Spleen (tissue), 13 donors: ENCODE measurements at places on chromosomes 13 and 19. TPM values are rescaled to one million over a fixed set of nuclear protein-coding genes. Genes with fewer than 3 reads are reported as not detected.

The VASP gene
- 188 TPM for total RNA-seq

- DNase-seq: no peak
- no peak overlapping the region for H3K27ac ChIP-seq
- H3K4me3 ChIP-seq: no peak overlapping the region
- no peaks in the 10 kb centered on the region for H3K36me3 ChIP-seq
Observed at GRCh38 chr13:79727086-79727485, 246.1 kb downstream of the NDFIP2 start.

The SLAIN1 gene
- 16.1 TPM for total RNA-seq

DNA sequence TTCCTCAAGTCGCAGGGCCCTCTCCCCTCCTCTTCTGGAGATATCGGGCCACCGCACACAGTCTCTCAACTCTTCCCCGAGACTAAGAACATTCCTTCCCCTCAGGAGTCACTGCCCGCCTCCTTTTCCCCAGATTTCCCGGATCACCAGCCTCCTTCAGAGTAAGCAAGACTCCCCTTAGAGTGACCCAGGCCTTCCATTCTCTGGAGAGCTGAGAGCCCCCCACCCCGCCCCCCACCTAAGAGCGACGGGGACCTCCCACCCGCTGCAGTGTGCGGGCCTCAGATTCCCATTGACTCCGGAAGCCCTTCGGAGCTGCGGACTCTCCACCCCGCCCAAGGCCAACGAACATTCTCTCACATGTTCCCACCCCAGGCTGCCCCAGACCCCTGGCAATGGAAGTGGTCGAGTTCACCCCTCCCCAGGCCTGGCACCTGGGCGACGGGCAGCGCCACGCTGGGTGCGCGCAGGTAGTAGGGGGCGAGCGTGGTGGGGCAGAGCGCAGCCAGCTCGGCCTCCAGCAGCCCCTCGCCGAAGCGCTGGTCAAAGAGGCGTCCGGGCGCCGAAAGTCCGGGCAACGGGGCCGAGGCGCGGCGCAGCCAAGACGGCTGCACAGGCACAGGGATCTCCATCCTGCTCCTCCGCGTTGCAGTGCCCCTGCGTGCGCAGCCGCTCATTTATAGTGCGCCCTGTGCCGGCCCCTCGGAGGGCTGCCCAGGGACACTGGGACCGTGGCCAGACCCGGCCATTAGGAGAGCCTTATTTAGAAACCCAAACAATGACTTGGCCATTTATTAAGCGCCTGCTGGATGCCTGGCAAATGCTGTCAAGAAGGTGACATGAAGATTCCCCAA is at the start of gene HSPB6:
TSS of gene HSPB6 (minus strand) at position 653 of the 854 bp plus-strand sequence. CDS start at position 632, 21 bp downstream.
- DNase-seq: peak; percentile 84
- H3K36me3 ChIP-seq: no peaks in the 10 kb centered on the region
- peak within 1 kb of the TSS; percentile 96 for H3K4me3 ChIP-seq
- H3K27ac ChIP-seq: peak within 1 kb of the TSS; percentile 98
- peaks cover 52% of the 10 kb centered on the region for H3K4me1 ChIP-seq

DNA sequence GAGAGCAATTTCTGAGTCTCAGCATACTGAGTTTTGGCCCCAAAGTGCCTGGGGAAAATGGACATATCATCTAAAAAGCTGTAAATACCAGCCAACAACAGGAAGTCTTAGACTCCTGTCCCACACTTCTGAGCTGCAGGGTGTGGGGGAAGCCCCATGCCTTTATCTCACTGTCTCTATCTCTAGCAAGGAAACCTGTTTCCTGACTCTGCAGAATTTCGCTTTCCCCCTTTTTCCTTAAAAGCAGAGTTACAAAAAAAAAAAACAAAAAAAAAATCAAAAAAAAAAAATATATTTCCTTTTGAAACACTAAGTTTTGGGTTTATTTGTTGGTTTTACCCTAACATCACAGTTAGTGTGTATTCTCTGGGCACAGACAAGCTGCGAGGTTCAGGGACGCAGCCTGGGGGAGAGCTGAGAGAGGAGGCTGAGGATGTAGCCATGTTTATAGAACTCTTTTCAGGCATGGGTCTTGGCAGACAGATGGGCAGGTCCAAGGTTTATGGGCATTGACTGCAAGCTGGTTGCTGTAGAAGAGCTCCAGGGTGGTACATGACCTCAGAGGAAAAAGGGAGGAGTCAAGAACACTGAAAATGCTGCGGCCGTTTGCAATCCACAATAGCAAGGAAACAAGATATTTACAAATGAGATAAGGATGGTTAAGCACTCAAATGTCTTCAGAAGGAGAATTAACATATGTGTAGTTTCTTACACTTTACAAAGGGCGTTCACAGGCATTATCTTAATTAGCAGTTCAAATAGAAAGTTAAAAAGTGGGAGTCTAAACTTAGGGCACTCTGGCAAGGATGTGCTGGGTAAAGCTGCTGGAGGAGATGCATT is 4.9 kb downstream of the MBNL2 start:
- no peaks in the 10 kb centered on the region for H3K36me3 ChIP-seq
- H3K27ac ChIP-seq: no peak overlapping the region
- no peak overlapping the region for H3K4me3 ChIP-seq
- no peak for DNase-seq
- H3K4me1 ChIP-seq: peaks cover 26% of the 10 kb centered on the region

The FARP1 gene
- total RNA-seq: 34.6 TPM

- H3K27ac ChIP-seq: no peak overlapping the region
- no peaks in the 10 kb centered on the region for H3K4me1 ChIP-seq
- no peaks in the 10 kb centered on the region for H3K27me3 ChIP-seq
- H3K4me3 ChIP-seq: no peak overlapping the region
- no peaks in the 10 kb centered on the region for H3K36me3 ChIP-seq
- no peak for DNase-seq
Observed at GRCh38 chr13:67769063-67769986, 539.2 kb upstream of the PCDH9 start.

DNA sequence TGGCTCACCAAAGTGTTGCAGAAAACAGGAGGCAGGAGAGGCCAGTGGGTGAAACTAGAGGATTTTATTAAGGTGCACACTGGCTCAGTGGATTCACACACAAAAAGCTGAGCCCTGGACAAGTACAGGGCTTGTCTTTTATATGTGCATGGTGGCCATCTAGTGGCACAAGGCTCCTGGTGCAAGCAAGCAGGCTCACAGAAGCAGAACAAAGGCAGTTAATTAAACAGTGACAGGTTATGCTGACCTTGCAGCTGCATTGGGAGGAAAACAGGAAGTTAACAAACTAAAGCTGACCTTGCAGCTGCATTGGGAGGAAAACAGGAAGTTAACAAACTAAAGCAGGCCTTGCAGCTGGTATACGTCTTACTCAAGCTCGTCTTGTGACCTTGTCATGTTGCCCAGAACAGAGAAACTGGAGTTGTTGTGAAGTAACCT is 65.3 kb upstream of the ZNF681 start:
- H3K36me3 ChIP-seq: no peaks in the 10 kb centered on the region
- no peak overlapping the region for H3K27ac ChIP-seq
- no peak for DNase-seq

DNA sequence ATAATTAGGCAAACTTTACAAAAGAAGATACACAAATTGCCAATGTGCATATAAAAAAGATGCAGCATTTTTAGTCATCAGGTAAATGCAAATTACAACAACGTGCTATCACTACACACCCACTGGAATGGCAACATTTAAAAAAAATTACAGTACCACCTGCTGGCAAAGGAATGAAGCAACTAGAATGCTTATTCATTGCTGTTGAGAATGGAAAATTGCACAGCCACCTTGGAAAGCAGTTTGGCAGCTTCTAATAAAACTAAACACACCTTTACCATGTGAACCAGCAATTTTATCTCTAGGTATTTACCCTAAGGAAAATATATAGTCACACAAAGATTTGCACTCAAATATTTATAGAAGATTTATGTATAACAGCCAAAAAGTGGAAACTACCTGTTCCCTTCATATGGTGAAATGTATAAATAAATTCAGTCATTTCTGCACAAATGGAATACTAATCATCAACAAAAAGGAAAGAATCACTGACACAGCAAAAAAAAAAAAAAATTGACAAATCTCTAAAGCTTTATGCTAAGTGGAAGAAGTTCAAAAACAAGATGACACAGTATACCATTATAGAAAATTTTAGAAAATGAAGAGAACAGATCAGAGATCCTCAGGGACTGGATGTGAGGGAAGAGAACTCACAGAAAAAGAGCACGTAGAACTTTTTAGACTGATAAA is 30.3 kb downstream of the OXGR1 start:
- H3K27me3 ChIP-seq: no peaks in the 10 kb centered on the region
- H3K36me3 ChIP-seq: no peaks in the 10 kb centered on the region
- H3K4me1 ChIP-seq: no peaks in the 10 kb centered on the region
- no peak overlapping the region for H3K27ac ChIP-seq
- DNase-seq: no peak
- H3K4me3 ChIP-seq: no peak overlapping the region

GRCh38 chr19:7109678-7110289 is 40.3 kb downstream of the ZNF557 start:
- no peaks in the 10 kb centered on the region for H3K27me3 ChIP-seq
- H3K27ac ChIP-seq: no peak overlapping the region
- no peak for DNase-seq

The RGCC gene
- total RNA-seq: 30.2 TPM

DNA sequence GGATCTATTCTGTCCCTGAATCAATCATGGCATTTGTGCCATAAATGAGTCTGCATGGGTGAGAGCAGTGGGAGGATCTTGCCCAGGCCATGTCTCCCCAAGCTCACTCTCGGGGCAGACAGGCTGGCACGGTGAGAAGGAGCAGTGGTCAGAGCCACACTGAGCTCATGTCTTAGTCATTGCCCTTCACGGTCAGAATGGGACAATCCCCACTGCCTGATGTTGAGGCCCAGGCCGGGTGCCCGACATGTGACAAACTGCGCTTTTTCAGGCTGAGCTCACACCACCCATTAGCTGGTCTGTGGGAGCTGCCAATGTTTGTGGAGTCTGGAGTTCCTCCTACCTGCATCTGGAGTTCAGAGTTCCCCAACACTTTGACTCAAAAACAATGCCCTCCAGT is 481.9 kb downstream of the COG6 start:
- no peaks in the 10 kb centered on the region for H3K27me3 ChIP-seq
- H3K4me1 ChIP-seq: no peaks in the 10 kb centered on the region
- H3K4me3 ChIP-seq: no peak overlapping the region

- DNase-seq: peak; percentile 82
- peak overlapping the region; percentile 78 for H3K27ac ChIP-seq
- peaks cover 25% of the 10 kb centered on the region for H3K4me1 ChIP-seq
- peak overlapping the region; percentile 44 for H3K4me3 ChIP-seq
- no peaks in the 10 kb centered on the region for H3K36me3 ChIP-seq
- H3K27me3 ChIP-seq: peaks cover 53% of the 10 kb centered on the region
Observed at GRCh38 chr13:20127562-20128458, 33.0 kb downstream of the GJA3 start.

DNA sequence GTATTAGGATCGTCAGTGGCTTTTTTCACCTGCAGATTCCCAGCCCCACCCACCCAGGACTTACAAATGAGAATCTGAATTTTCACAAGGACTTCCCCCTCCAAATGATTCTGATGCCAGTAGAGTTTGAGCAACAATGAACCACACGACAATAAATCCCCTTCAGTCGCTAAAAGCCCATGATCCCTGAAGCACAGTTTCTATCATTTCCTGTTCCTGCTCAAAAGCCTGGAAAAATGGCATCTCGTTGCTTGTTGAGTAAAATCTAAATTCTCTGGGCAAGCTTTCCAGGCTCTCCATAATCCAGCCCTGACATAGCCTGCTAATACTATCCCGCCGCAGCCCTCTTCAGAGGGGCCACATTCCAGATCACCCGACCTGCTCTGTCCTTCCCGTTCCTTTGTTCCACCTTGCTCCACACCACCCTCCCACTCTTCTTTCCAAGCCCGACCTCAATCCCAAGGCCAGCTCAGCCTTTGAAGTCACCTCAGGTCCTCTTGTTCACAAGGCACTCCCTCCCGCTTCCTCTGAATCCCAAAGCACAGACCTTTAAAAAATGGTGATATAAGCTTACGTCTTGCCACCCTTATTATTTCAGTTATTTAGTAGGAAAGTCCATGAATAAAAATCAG is 67.9 kb downstream of the NUFIP1 start:
- peaks cover 25% of the 10 kb centered on the region for H3K4me1 ChIP-seq
- H3K36me3 ChIP-seq: no peaks in the 10 kb centered on the region
- H3K27me3 ChIP-seq: no peaks in the 10 kb centered on the region
- no peak overlapping the region for H3K4me3 ChIP-seq
- H3K27ac ChIP-seq: peak overlapping the region; percentile 61

DNA sequence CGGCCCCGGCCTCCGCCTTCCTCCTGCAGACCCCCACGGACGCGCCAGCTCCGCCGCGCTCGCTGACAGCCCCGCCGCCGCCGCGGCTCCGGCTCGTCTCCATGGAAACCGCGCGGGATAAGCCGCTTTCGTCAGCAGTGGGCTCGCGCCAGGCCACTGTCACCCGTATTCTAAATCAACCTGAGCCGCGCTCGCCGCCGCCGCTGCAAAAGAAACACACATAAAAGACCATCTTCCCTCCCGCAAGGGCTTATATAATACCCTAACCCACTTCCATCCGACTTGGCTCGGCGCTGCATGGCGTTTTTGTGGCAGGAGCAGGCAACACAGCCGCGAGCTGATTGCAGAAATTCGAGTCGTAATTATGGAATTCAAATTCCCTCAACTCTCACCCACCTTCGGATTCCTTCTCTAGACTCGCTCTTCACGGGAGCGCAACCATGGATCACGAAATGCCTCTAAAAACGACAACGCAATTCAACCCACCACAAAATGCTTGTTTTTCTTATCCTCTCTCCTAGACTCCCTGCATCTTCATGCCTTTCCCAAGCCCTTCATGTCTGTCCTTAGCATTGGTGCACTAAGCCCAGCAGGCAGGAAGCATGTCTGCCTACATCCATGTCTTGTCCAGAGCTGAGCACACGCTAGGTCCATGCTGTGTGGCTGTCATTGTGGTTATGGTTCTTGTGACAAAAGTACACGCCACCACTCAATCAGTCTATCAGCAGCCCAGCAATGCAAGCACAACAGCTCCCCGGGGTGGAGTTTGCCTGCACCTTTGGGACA is at the start of gene AMER2:
TSS of gene AMER2 (minus strand) at position 772 of the 786 bp plus-strand sequence. CDS start at position 103, 669 bp downstream.
- no peaks in the 10 kb centered on the region for H3K36me3 ChIP-seq
- H3K4me3 ChIP-seq: peak within 1 kb of the TSS; percentile 14
- no peak within 1 kb of the TSS for H3K27ac ChIP-seq
- no peak for DNase-seq
- H3K4me1 ChIP-seq: peaks cover 4% of the 10 kb centered on the region
- peaks cover 56% of the 10 kb centered on the region for H3K27me3 ChIP-seq

The DIAPH3 gene
- total RNA-seq: 1.4 TPM

GRCh38 chr13:83666141-83666540 is 216.1 kb downstream of the SLITRK1 start:
- DNase-seq: no peak
- H3K36me3 ChIP-seq: no peaks in the 10 kb centered on the region
- H3K27ac ChIP-seq: no peak overlapping the region
- no peaks in the 10 kb centered on the region for H3K4me1 ChIP-seq

- H3K27ac ChIP-seq: no peak overlapping the region
- no peaks in the 10 kb centered on the region for H3K36me3 ChIP-seq
- DNase-seq: no peak
Observed at GRCh38 chr13:99867535-99868257, 103.9 kb downstream of the ZIC5 start.

The ZNF181 gene
- total RNA-seq: 11.5 TPM

GRCh38 chr13:44439452-44440024 is 65.9 kb downstream of the SERP2 start:
- no peak overlapping the region for H3K27ac ChIP-seq
- H3K4me1 ChIP-seq: peaks cover 43% of the 10 kb centered on the region
- H3K36me3 ChIP-seq: peaks cover 2% of the 10 kb centered on the region

GRCh38 chr13:21698817-21699679 is 28.2 kb downstream of the FGF9 start:
- no peaks in the 10 kb centered on the region for H3K4me1 ChIP-seq
- no peaks in the 10 kb centered on the region for H3K36me3 ChIP-seq
- H3K27ac ChIP-seq: no peak overlapping the region
- DNase-seq: no peak
- no peaks in the 10 kb centered on the region for H3K27me3 ChIP-seq

The ZNF790 gene
- total RNA-seq: 6.5 TPM

The ICAM4 gene
- total RNA-seq: 1.6 TPM
